CD4-positive, alpha-beta T cell treated with Interleukin-17A for 1 hour (primary cell): ENCODE measurements at places on chromosomes 16 and 17.

DNA sequence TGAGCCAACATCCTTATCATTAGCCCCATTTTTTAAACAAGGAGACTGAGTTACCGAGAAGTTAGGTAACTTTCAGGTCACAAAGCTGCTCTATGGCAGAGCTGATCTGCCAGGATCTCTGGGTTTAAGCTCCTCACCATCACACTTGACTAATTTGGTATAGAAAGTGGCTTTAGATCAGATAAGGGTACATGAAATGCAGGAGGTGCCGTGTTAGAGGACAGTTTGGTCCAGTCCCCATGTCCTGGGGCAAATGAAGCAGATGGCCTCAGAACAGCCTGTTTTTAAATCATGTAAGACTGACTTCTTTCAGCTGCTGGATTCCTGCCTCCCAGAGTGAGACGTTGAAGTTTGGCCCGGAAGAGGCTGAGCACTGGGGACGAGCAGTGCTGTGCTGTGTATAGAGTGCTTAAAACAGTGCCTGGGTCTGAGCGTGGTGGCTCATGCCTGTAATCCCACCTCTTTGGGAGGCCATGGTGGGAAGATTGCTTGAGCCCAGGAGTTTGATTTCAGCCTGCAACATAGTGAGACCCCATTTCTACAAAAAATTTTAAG, 187.0 kb upstream of the CACNG3 start:
- no peak for DNase-seq

DNA sequence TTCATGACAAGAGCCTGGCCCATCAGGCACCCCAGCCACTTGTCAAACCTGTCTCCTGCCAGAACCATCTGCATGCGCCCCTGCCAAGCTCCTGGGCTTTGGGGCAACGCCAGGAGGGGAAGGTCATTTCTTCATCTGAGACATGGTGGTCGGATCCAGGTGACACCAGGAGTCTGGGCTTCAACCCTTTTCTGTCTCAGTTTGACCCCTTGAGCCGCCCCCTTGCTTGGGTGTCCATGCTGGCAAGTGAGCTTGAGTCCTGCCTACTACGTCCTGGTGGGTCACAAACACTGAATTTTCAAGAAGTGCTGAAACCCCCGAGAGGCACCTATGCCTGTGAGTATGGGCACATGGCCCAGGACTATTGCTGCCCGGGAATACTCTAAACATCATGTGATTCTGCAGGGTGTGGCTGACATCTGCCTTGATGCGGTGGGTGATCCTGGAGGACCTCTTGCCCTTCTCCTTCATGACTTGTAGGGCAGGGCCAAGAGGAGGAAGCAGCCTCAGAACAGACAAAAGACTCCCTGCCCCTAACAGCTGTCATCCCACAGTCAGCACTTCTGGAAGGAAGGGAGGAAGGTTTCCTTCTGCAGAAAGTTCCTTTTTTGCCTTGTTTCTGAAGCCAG, 43.4 kb downstream of the TNFRSF13B start:
- DNase-seq: no peak

GRCh38 chr17:18889658-18890057, 31.7 kb downstream of the PRPSAP2 start:
- DNase-seq: no peak

DNA sequence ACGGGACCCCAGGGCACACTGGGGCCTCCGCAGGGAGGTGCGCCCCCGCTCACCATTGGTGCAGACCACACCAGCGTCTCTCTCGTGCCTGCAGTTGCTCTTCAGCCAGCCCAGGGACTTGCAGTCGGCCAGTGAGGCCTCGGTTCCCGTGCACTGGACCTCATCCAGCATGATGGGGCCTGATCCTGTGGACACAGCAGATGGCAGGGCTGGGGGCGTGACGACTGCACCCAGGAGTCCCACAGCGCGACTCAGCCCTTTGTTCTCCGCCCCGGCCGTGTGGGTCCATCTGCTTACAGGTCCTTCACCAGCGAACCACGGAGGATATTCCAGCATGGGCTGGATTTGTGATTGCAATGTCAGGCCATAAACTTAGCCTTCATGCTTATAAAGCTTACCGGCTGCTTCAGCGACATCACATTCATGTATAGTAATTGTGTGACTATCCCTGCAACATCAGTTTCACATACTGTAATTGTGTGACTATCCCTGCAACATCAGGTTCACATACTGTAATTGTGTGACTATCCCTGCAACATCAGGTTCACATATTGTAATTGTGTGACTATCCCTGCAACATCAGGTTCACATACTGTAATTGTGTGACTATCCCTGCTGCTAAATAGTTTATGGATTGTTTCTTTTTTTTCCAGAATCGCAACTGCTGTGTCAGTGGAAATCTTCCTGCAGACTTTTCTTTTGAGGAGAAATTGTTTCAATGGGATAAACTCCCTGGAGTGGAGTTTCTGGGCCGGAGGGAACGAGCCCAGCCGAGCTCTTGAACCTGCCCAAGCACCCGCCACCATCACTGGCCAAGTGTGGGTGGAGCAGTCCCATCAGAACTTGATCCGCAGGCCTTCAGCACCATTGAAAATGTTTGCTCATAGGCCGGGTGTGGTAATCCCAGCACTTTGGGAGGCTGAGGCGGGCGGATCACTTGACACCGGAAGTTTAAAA, 4.8 kb downstream of the LGALS3BP start:
- DNase-seq: no peak

GRCh38 chr16:88300463-88300835, 82.3 kb upstream of the ZNF469 start:
- DNase-seq: no peak
